ENCODE measurements at places on chromosomes 7 and 10. TPM values are rescaled to one million over a fixed set of nuclear protein-coding genes. Genes with fewer than 3 reads are reported as not detected.

GRCh38 chr10:112689327-112690072, 242.5 kb downstream of the VTI1A start:
- DNase-seq, result no peak

GRCh38 chr10:103668351-103669242, 175.1 kb downstream of the NEURL1 start:
- DNase-seq, result peak; percentile 89

DNA sequence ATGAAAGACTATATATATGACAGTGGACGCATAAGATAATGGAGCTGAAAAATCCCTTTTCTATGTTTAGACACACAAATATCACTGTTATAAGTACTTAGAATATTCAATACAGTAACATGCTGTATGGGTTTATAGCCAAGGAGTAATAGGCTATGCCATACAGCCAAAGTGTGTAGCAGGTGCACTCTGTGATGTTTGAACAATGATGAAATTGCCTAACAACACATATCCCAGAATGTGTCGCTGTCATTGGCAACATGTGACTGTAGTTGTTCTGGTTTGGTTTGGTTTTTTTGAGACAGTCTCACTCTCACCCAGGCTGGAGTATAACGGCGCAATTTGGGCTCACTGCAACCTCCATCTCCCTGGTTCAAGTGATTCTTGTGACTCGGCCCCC, 26.1 kb downstream of the NOM1 start:
- DNase-seq, result no peak

DNA sequence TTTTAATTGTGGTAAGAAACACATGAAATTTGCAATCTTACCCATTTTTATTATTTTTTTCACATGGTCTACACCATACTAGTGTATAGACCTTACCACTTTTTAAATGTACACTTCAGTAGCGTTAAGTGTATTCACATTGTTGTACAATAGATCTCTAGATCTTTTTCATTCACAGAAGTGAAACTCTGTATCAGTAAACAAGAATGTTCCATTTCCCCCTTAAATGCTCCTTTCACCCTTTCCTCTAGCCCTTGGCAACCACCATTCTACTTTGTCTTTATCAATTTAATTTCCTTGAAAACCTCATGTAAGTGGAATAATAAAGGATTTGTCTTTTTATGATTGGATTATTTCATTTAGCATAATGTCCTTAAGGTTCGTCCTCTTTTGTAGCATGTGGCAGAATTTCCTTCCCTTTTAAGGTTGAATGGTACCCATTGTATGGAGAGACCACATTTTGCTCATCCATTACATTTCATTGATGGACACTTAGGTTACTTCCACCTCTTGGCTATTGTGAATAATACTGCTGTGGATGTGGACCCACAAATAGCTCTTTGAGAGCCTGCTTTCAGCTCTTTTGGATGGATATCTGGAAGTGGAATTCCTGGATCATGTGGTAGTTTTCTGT, 45.7 kb downstream of the SNX10 start:
- no peak for DNase-seq

Gene FZD8
- total RNA-seq, result 7.7 TPM

GRCh38 chr10:103117247-103117646, 75.8 kb downstream of the NT5C2 start:
- DNase-seq, result no peak

Gene MYL10
- not detected for total RNA-seq

DNA sequence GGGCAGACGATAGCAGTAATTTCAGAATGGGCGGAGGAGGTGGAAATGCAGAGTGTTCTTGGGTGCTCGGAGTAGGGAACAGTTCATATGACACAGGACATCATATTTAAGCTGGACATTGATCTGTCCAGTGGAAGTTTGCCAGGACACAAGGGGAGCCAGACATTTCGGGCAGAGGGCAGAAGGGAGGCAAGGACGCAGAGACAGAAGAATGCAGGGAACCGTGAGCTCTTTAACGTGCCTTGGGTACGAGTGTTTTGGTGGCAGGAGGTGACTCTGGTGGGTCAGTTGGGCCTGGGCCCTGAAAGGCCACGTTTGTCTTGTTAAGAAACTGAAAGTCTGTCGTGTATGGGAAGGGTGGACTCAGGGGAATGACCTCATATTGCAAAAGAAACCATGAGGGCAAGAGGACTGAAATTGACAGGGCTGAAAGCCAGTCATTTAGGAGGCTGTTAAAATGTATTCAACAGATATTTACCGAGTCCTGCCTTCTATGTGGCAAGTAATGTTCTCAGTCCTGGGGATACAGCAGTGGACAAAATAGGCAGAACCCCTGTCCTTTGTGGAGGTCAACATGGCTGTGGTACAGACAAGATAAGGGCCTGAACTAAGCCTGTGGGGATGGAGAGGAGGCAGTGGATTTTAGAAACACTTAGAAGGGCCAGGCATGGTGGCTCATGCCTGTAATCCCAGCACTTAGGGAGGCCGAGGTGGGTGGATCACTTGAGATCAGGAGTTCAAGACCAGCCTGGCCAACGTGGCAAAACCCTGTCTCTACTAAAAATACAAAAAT, 2.2 kb downstream of the OPTN start:
- DNase-seq, result no peak

Gene LRRD1
- total RNA-seq, result 0.43 TPM

Gene SPDYE9
- not detected for total RNA-seq

Gene SH3PXD2A
- 45.0 TPM for total RNA-seq

GRCh38 chr7:104174798-104175197, 33.0 kb downstream of the ORC5 start:
- no peak for DNase-seq
